Progenitor cell of endocrine pancreas (in vitro differentiated cells): ENCODE measurements at places on chromosomes 4 and X.
A peak's percentile ranks its signal among the peaks of the same experiment; 100 is the strongest.

GRCh38 chrX:131821945-131822622, 201.0 kb upstream of the STK26 start:
- DNase-seq, result no peak

- DNase-seq, result no peak
Observed at GRCh38 chr4:8377103-8378075, 63.1 kb downstream of the ACOX3 start.

- no peak for DNase-seq
Observed at GRCh38 chrX:150753357-150753756, 60.2 kb downstream of the MTMR1 start.

GRCh38 chr4:174521800-174522182, 497 bp downstream of the HPGD start:
- DNase-seq, result no peak

DNA sequence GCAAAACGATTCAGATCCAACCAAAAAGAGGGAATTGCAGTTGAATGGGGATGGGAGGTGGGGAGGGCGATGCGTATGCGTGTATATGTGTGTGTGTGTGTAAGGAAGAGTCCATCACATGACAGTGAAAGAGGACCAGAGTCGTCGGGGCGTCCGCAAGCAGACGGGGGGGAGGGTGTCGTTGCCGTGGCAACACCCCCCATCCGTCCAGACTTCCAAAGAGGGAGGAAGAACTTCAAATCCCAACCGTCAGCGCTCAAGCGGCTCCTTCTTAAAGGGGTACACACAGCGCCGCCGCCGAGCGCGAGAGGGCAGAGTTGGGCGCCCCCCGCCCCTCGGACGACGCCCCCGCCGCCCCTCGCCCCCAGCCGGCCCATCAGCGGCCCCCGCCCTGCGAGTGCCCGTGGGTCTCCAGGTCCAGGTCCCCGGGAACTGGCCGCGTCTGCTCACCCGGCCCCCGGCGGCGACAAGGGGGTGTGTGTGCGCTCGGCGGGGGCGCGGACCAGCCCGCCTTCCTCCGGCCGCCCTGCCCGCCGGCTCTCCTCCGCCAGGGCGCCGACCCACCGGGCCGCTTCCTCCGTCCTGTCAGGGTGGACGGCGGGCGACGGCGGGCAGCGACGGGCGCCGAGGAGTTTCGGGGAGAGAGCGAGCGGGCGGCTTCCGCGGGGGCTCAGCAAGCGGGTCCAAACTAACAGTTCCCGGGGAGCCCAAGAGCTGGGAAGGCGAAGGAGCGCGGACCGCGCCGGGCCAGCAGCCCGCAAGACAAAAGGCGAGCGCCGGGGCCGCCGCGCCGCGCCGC, 685 bp downstream of the LCORL start:
- DNase-seq, result peak; percentile 47

DNA sequence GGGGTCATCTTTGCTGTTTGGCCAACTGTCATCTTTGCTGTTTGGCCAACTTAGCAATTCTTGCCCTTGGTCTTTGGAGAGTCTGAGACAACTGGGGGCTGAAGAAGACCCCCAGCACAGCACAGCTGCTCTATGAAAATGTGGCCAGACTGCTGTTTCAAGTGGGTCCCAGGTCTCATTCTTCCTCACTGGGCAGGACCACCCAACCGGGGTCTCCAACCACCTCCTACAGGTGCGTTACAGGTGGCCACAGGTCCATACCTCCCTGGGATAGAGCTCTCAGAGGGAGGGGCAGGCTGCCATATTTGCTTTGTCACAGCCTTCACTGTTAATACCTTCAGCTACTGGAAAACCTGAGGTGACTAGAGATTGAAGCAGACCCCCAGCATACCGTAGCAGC, 82.1 kb upstream of the TCEAL2 start:
- DNase-seq, result no peak

- DNase-seq, result no peak
Observed at GRCh38 chr4:10353110-10353509, 104.1 kb downstream of the ZNF518B start.
